ENCODE measurements at places on chromosomes 6 and 20. TPM values are rescaled to one million over a fixed set of nuclear protein-coding genes. Genes with fewer than 3 reads are reported as not detected.

BHLHE23 gene
- total RNA-seq, result not detected

GSTA3 gene
- total RNA-seq, result not detected

DEFB112 gene
- not detected for total RNA-seq

RBM24 gene
- 116 TPM for total RNA-seq

SOX18 gene
- 3.7 TPM for total RNA-seq

TP53TG5 gene
- not detected for total RNA-seq

SRXN1 gene
- 11.0 TPM for total RNA-seq

NRSN1 gene
- total RNA-seq, result not detected

MAPK14 gene
- total RNA-seq, result 38.1 TPM

APOBEC2 gene
- total RNA-seq, result 664 TPM

RIMS1 gene
- 15.7 TPM for total RNA-seq

TCP11 gene
- not detected for total RNA-seq

JAG1 gene
- 60.5 TPM for total RNA-seq

NCOA5 gene
- 10.4 TPM for total RNA-seq

FHL5 gene
- total RNA-seq, result 2.1 TPM

All from skeletal muscle tissue (tissue), 5 donors.